Epithelial cell of alveolus of lung (primary cell): ENCODE measurements at places on chromosomes 3 and 15. TPM values are rescaled to one million over a fixed set of nuclear protein-coding genes. Genes with fewer than 3 reads are reported as not detected.

Gene RASGRP1
- 0.52 TPM in 1 of 2 replicates, not detected in the other for total RNA-seq

Gene FMN1
- 1.3 and 6.2 TPM in 2 replicates for total RNA-seq

Gene SHC4
- 1.5 and 1.6 TPM in 2 replicates for total RNA-seq

Gene GNAT1
- total RNA-seq: not detected in 2 replicates

Gene HCLS1
- 0.80 and 1.9 TPM in 2 replicates for total RNA-seq

Gene CHRNA3
- not detected in 2 replicates for total RNA-seq

Gene TGM5
- total RNA-seq: not detected in 2 replicates

Gene SLC9C1
- 0.26 TPM in 1 of 2 replicates, not detected in the other for total RNA-seq

Gene CLRN1
- not detected in 2 replicates for total RNA-seq

Gene GASK1A
- total RNA-seq: 1.1 and 1.2 TPM in 2 replicates

Gene FETUB
- total RNA-seq: not detected in 2 replicates

Gene VGLL4
- 16.8 and 49.2 TPM in 2 replicates for total RNA-seq

Gene GLDN
- 0.08 and 2.1 TPM in 2 replicates for total RNA-seq

Gene FSIP1
- 0.16 and 0.26 TPM in 2 replicates for total RNA-seq

Gene SKOR1
- total RNA-seq: 0.13 and 1.5 TPM in 2 replicates

Gene PARL
- total RNA-seq: 45.5 and 58.1 TPM in 2 replicates

Gene GPR171
- total RNA-seq: not detected in 2 replicates

Gene DUOX2
- 0.13 TPM in 1 of 2 replicates, not detected in the other for total RNA-seq

Gene MNS1
- total RNA-seq: 1.2 and 4.1 TPM in 2 replicates

Gene SLC35A5
- total RNA-seq: 31.5 and 32.8 TPM in 2 replicates

Gene BMF
- total RNA-seq: 1.7 and 30.4 TPM in 2 replicates

Gene DLEC1
- total RNA-seq: 0.13 TPM in 1 of 2 replicates, not detected in the other

Gene RTP1
- not detected in 2 replicates for total RNA-seq

Gene PP2D1
- not detected in 2 replicates for total RNA-seq

Gene GOLGA8R
- 0.08 and 0.65 TPM in 2 replicates for total RNA-seq

Gene COLQ
- total RNA-seq: 0.08 TPM in 1 of 2 replicates, not detected in the other

Gene MYLK
- 60.5 and 110 TPM in 2 replicates for total RNA-seq

Gene KLF15
- total RNA-seq: 2.1 and 9.5 TPM in 2 replicates

Gene MOBP
- total RNA-seq: not detected in 2 replicates

Gene ITIH1
- not detected in 2 replicates for total RNA-seq

Gene GOLGA8J
- not detected in 2 replicates for total RNA-seq

Gene ISL2
- total RNA-seq: 0.91 and 1.6 TPM in 2 replicates

Gene KBTBD12
- not detected in 2 replicates for total RNA-seq

Gene RAB5A
- 53.7 and 70.3 TPM in 2 replicates for total RNA-seq

Gene SH2D7
- total RNA-seq: not detected in 2 replicates

Gene EPHB1
- total RNA-seq: 0.24 and 0.65 TPM in 2 replicates

Gene SLC28A1
- not detected in 2 replicates for total RNA-seq

Gene ATP2B2
- not detected in 2 replicates for total RNA-seq

Gene TGM4
- total RNA-seq: not detected in 2 replicates

Gene LRRC2
- 0.65 and 2.2 TPM in 2 replicates for total RNA-seq

Gene PLSCR2
- total RNA-seq: 0.72 TPM in 1 of 2 replicates, not detected in the other

Gene ESYT3
- under 0.01 TPM in 1 of 2 replicates, not detected in the other for total RNA-seq

Gene WDR93
- under 0.01 and 0.16 TPM in 2 replicates for total RNA-seq

Gene LRRC28
- 25.2 and 35.9 TPM in 2 replicates for total RNA-seq
